ENCODE measurements at places on chromosomes 2 and 18. TPM values are rescaled to one million over a fixed set of nuclear protein-coding genes. Genes with fewer than 3 reads are reported as not detected.

DNA sequence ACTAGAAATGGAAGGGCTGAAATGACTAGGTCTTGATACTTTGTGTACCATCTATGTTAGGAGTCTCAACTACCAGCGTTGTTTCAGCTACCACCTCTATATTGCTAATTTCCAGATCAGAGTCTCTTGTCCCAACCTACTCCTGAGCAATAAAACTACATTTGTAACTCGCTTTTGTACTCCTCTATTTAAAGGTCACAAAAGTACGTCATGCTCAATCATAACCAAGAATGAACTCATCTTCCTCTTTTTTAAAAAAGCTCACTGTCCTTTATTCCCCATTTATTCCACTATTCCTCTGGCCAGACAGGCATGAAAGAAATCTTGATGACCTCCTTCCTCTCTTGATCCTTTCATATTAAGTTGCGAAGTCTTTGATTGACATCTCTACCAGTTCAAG is 11.2 kb upstream of the MATN3 start:
- no peak for DNase-seq
- no peaks in the 10 kb centered on the region for H3K27me3 ChIP-seq
- peaks cover 3% of the 10 kb centered on the region for H3K4me1 ChIP-seq
- no peak overlapping the region for H3K4me3 ChIP-seq

DNA sequence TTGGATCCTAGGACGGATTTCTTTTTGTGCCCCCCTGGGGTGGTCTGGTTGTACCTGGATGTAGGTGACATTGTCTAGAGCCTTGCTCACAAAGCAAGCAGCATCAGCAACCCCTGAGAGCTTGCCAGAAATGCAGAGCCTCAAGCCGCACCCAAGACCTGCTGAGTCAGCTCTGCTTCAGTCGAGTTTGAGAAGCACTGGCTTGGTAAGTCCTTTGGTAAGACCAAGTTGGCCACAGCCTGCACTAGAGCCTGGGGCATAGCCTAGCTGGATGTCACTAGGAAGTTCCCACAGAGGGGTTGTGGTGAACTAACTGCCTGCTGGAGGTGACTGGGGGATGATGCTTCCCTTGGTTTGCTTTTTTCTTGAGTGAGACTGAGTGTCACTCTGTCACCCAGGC is 6.2 kb downstream of the ABCG5 start:
- no peaks in the 10 kb centered on the region for H3K27me3 ChIP-seq
- H3K27ac ChIP-seq: no peak overlapping the region
- H3K36me3 ChIP-seq: no peaks in the 10 kb centered on the region

Gene DLX1
- total RNA-seq: 1.5 TPM

GRCh38 chr18:42649331-42650035 is 466.0 kb downstream of the RIT2 start:
- no peaks in the 10 kb centered on the region for H3K27me3 ChIP-seq
- no peaks in the 10 kb centered on the region for H3K4me1 ChIP-seq
- no peak for DNase-seq
- no peak overlapping the region for H3K27ac ChIP-seq

Gene HJURP
- total RNA-seq: not detected

Gene IRS1
- 166 TPM for total RNA-seq
